NCI-H1105 (cell line): ENCODE measurements at places on chromosomes 2 and 18.

GRCh38 chr2:224751996-224752698, 36.0 kb upstream of the CCDC195 start:
- DNase-seq = no peak

DNA sequence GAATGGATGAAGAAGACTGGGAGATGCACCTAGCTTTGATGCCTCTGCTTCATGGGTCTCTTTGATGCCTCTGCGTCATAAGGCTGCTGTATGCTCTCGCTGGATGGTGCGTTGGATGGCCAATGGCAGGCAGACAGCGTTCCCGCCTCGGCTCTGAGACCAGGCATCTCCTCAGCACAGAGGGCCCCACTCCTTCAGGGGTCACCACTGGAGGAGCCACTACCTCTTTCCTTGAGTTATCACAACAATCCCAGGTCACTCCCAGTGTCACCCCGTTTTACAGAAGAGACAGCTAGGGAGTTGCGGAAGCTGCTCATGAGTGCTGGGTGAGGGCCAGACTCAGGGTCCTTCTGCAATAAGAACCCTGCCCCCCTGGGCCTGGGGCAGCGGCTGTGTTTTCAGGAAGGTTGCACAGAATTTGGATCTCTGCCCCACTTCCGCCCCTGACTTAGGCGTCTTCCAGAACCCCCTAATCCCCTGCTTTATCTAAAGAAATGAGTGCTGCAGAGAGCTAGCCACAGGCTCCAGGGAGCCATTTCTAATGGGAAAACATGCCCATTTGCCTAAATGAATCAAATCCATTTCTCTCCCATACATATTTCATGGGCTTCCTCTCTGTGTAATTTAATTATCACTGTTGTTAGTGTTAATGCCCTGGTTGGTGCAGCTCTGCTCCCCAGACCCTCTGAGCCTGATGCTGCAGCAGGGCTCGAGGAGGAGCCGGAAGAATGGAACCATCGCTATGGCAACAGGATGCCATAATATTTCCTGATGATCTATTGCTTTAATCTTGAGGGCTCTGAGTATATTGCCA, 131.8 kb upstream of the HS6ST1 start:
- no peak for DNase-seq

- DNase-seq = no peak
Measured at GRCh38 chr2:105188343-105188742, 53.2 kb upstream of the GPR45 start.

DNA sequence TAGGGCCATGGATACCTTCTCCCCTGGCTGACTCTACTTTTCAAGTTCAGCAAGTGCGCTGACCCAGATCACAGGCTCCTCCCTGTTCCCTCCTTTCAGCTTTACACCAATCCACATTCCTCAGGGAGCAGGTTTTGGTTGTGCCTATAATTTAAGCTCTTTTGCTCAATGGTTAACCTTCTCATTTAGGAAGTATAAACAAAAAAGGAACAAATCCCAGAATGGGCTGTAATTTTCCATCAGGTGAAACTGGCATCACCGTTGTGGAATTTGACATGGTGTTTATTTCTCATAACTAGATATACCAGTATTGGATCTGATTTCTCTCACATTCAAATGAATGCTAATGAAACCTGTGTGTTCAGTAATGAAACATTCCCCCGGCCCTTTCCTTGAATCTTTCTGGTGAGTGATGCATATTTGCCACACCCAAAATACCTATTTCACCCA, 13.6 kb downstream of the STRN start:
- DNase-seq = no peak

GRCh38 chr2:8893978-8894820, 56.8 kb upstream of the KIDINS220 start:
- no peak for DNase-seq

GRCh38 chr2:47658646-47659320, 124.2 kb upstream of the MSH6 start:
- no peak for DNase-seq

DNA sequence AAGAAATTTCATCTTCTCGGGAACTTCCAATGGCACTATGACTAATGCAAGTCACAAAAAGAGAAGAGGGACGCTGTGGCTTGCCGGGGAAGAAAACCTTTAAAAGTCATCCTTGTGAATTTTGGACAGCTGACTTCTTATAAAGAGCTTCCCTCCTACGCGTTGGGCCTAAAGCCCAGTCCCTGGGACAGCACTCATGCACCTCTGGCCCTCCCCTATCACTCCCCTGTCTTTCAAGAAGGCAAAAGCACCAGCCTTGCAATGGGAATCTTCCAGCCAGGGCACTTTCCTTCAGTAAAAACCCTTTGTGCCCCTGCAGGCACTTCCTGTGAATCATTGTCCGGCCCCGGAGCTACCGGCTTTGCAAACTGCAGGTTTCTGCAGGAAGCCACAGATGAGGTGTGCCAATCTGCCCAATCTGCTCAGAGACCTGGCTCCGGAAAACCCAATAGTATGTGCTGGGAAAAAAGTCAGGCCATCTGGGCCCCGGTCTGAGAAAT, 7.1 kb downstream of the MREG start:
- DNase-seq = no peak

DNA sequence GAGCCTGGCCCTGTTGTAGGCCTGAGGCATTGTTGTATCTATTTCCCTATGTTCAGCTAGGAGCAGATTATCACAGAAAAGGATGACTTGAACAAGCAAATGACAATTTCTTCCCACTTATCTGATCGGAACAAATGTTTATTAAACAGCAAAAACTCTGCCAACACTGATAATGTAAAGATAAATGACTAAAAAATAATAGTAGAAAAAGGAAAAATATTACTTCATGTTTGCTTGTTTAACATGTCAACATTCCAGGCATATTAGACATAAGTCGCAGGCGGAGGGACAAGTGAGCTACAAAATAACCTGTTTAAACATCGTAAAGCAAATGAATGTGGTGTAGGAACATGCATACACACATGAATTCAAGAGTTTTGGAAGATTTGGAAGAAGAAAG, 257.9 kb downstream of the TMX3 start:
- DNase-seq = no peak

GRCh38 chr18:26471027-26471426, 77.3 kb downstream of the KCTD1 start:
- DNase-seq = no peak

GRCh38 chr2:49240608-49241007, 86.3 kb upstream of the FSHR start:
- DNase-seq = no peak

DNA sequence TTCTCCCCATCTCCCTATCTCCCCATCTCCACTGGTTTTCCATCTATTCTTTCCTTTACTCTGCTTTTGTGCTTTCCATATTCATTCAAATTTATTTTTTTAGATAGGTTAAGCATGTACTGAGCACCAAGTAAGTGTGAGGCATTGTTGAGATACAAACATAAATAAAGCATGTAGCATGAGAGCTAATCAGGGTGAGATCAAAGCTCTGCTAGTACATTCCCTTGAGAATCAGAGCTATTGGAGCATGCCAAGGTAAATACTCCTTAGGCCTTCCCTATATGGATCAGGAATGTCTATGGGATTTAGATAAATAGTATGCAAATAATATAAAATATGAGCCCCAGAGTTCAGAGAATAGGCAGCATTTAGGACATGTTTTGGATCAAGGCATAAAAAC, 25.3 kb downstream of the BABAM2 start:
- no peak for DNase-seq

DNA sequence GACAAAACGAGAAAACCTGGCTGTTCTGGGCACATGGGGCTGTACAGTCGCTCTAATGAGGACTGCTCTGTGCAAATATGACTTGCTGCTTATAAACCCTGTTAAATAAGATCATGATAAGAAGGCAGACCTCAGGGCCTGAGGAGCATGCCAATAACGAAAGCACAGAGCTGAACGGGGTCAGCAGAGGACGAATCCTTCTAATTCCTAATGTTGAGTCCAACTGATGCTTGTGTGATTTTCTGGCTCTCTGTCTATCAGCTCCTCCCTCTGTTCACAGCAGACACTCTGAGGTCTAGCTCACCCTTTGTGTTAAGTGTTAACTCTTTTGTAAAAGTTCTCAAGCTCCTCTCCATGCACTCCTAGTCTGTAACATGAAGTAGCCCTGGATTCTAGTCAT, 167.2 kb upstream of the REV1 start:
- DNase-seq = no peak

DNA sequence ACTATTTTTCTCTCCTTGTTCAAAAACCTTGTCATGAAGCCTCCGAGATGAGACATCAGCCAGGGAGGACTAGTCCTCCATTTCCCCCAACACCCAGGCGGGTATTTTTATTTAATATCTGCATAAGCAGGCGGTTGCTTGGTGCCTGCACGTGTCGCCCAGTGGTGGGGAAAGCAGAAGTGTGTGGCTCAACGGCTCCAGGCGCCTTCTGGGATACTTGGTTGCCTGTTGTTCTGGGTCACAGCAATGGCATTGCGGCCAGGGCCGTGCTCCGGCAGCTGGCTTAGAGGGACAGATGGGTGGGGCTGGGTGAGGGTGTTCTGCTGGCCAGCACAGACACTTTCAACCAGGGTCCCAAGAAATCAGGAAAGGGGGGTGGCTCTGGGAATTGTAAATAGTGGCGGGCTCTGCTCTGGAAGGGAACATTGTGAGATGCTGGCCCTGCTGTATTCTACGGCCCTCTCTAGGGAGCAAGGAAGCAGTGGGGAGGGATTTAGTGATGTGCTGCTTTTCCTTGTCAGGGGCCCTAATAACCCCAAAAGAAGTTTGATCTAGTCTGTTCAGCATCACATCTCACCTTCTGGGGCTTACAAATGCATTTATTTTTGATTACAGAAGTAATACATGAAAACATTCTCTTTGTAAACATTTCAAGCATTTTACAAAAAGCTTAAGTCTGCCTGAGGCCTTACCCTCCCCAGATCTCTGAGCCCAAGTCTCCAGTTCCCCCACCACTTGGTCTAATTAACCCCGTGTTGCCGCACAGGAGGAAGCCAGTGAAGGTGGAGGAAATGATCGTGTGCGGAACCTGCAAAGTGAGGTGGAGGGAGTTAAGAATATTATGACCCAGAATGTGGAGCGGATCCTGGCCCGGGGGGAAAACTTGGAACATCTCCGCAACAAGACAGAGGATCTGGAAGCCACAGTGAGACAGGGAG, 1.1 kb downstream of the VAMP8 start:
- DNase-seq = no peak
